ENCODE measurements at places on chromosomes 4 and X.

- H3K4me3 ChIP-seq: no peak overlapping the region
- DNase-seq: no peak
- no peak overlapping the region for H3K27ac ChIP-seq
- peaks cover 20% of the 10 kb centered on the region for H3K36me3 ChIP-seq
Measured at GRCh38 chr4:109554971-109555370, 5.1 kb upstream of the MCUB start.

GRCh38 chrX:22193851-22194659 is 78.7 kb upstream of the CBLL2 start:
- H3K27me3 ChIP-seq: no peaks in the 10 kb centered on the region
- peaks cover 8% of the 10 kb centered on the region for H3K4me1 ChIP-seq
- DNase-seq: no peak
- no peak overlapping the region for H3K4me3 ChIP-seq
- H3K36me3 ChIP-seq: peaks cover 4% of the 10 kb centered on the region

DNA sequence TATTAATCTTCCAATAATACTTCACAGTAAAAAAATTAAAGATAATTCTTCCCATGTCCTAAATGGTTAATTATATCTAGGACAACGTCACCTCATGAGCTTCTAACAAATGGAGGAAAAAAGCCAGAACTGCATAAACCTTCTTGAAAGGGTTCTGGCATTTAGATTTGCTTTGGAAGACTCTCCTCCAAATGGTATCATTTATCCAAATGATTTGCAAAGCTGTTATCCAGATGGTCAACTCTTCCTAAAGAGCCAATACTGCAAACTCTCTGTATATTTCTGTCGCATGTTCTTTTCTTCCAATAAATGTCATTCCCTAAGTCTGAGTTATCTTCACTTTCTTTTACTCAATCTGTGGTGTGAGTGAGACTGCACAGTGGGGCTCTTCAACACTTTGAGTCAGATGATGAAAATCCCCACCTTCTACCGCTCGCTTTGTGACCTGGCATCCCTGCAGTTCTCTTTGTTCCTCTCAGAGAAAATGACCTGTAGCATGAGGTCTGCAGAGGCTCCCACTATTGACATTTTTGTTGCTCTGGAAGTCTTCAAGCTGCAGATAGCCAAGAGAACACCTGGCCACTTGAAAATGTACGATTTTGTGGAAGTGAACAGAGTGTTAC is 52.9 kb downstream of the TMEM150C start:
- no peaks in the 10 kb centered on the region for H3K36me3 ChIP-seq
- no peaks in the 10 kb centered on the region for H3K4me1 ChIP-seq
- no peak overlapping the region for H3K27ac ChIP-seq
- no peak overlapping the region for H3K4me3 ChIP-seq
- no peak for DNase-seq

GRCh38 chr4:184457535-184458249 is 16.7 kb downstream of the IRF2 start:
- H3K4me3 ChIP-seq: no peak overlapping the region
- H3K36me3 ChIP-seq: peaks cover 40% of the 10 kb centered on the region
- no peak overlapping the region for H3K27ac ChIP-seq
- no peak for DNase-seq
- peaks cover 68% of the 10 kb centered on the region for H3K4me1 ChIP-seq
- H3K27me3 ChIP-seq: no peaks in the 10 kb centered on the region

DNA sequence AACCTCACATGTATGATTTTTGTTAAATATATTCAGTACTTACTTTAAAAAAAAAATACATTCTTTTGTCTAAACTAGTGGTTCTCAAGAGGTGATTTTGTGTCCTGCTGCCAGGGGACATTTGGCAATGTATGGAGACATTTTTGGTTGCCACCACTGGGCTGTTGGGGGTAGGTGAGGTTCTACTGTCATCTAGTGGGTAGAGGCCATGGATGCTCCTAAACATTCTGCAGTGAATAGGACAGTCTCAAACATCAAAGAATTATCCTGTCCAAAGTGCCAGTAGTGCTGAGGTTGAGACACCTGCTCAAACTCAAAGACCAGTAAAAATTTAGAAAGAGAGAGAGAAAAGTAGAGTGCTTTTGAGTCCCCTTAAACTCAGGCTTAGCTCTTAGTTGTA is 32.9 kb upstream of the PGM2 start:
- no peaks in the 10 kb centered on the region for H3K4me1 ChIP-seq
- no peak overlapping the region for H3K4me3 ChIP-seq
- no peak overlapping the region for H3K27ac ChIP-seq
- H3K27me3 ChIP-seq: peaks cover 20% of the 10 kb centered on the region

DNA sequence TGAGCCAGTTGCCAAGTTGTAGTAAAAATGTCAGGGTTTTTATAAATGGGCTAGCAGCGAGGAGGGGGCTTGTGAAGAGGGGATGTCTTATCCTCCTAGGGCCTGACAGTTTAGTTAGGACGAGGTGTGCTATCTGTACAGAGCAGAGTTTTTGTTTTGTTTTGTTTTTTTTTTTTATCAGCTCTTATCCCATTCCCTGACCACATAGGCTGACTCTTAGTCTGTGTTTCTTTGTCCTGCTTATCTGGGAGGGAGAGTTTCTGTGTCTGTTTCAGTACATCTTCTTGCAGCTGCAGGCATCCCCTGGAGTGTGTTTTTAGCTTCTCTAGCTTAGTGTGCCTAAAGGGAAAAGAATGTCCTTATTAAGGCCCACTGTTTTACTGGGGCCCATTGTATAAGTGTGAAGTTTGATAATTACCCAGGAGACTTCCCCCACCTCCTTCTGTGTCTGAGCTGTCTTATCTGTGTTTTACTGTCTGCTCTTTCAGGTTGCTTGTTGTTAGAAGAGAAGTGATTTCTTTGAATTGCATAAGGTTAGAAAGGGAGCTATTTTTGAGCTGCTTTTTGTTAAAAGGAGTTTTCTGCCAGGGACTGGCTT is 32.0 kb downstream of the PAGE2 start:
- no peaks in the 10 kb centered on the region for H3K36me3 ChIP-seq
- H3K4me1 ChIP-seq: peaks cover 24% of the 10 kb centered on the region
- no peak overlapping the region for H3K27ac ChIP-seq
- H3K4me3 ChIP-seq: no peak overlapping the region
- DNase-seq: no peak

DNA sequence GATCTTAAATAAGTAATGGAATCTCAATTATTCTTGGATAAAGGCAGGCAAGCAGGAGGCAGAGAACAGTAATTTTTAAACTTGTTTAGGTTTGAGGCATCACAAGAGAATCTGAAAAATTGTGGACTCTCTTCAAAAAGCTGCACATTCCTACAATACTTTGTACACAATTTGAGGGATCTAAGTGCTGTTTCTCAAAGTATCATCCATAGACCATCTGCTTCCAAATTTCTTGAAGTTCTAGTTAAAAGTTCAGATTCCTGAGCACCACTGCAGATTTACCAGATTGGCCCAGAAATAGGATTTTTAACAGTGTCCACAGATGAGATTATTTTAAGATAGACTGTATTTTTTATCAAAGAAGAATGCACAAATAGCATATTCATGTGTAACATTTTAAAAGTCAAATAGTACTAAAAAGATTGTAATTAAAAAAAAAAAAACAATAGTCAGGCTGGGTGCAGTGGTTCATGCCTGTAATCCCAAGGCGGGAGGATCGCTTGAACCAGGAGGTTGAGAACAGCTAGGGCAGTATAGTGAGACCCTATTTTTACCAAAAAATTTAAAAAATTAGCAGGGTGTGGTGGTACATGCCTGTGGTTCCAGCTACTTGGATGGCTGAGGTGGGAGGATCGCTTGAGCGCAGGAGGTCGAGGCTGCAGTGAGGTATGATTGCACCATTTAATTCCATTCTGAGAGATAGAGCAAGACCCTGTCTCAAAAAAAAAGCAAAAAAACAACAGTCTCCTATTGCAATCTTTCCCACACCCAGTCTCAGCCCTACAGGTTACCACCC is 14.2 kb upstream of the FNIP2 start:
- H3K27me3 ChIP-seq: peaks cover 25% of the 10 kb centered on the region
- H3K36me3 ChIP-seq: no peaks in the 10 kb centered on the region
- DNase-seq: no peak
- no peak overlapping the region for H3K27ac ChIP-seq
- no peak overlapping the region for H3K4me3 ChIP-seq
- H3K4me1 ChIP-seq: no peaks in the 10 kb centered on the region

GRCh38 chrX:69158166-69158980 is 6.9 kb downstream of the PJA1 start:
- H3K4me1 ChIP-seq: peaks cover 11% of the 10 kb centered on the region
- no peaks in the 10 kb centered on the region for H3K27me3 ChIP-seq
- peak; percentile 9 for DNase-seq
- no peak overlapping the region for H3K27ac ChIP-seq

DNA sequence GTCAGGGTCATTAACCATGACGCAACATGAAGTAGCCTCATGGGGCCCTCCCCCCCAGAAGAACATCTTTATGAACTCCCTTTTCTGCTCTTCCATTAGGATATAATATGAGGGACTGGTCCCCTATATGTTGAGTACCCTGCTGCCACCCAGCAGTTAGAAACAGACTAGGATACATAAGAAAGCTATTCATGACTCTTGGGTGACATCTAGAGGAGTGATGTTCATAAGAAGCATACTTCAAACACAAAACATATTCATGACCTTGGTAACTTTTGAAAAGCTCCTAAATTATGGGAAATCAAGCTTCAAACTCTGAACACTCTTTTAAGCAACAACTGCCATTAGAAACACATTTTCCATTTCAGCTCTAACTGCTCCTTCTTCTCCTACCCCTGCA is 155.2 kb upstream of the SPIN4 start:
- H3K36me3 ChIP-seq: no peaks in the 10 kb centered on the region
- no peak overlapping the region for H3K27ac ChIP-seq
- H3K4me1 ChIP-seq: no peaks in the 10 kb centered on the region
- DNase-seq: no peak
- H3K4me3 ChIP-seq: no peak overlapping the region
- H3K27me3 ChIP-seq: no peaks in the 10 kb centered on the region

DNA sequence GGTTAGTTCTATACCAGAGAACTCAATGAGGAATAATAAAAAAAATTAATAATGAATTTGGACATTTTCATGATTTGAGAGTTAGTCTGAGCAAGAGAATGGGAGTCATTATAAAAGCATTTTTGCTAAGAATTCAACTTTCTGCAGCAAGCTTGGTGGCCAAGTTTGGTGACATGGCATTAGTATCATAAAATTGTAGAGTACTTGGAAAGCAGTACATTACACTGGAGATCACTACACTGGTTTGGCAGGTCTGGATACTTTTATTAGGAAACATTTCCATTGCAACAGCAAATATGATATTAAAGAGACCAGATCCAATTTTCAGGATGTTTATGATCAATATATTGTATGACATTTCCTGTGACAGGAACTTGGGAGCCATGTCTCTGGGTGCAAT is 249.1 kb upstream of the INTU start:
- H3K36me3 ChIP-seq: no peaks in the 10 kb centered on the region
- H3K4me1 ChIP-seq: no peaks in the 10 kb centered on the region
- H3K4me3 ChIP-seq: no peak overlapping the region

- no peak overlapping the region for H3K27ac ChIP-seq
- H3K4me3 ChIP-seq: no peak overlapping the region
- H3K27me3 ChIP-seq: no peaks in the 10 kb centered on the region
- H3K36me3 ChIP-seq: no peaks in the 10 kb centered on the region
Measured at GRCh38 chr4:185716141-185716551, 95.8 kb downstream of the SORBS2 start.

GRCh38 chrX:18173494-18174180 is 47.0 kb downstream of the BEND2 start:
- H3K27me3 ChIP-seq: peaks cover 2% of the 10 kb centered on the region
- no peak for DNase-seq
- no peaks in the 10 kb centered on the region for H3K4me1 ChIP-seq
- H3K4me3 ChIP-seq: no peak overlapping the region
